Left ventricle myocardium superior (tissue), 1 donor: ENCODE measurements at places on chromosomes 6 and 20.

GRCh38 chr6:118304321-118304720, 243.8 kb upstream of the PLN start:
- DNase-seq = no peak

- peak; percentile 85 for DNase-seq
Observed at GRCh38 chr20:63846128-63846771, 15.0 kb upstream of the ABHD16B start.

DNA sequence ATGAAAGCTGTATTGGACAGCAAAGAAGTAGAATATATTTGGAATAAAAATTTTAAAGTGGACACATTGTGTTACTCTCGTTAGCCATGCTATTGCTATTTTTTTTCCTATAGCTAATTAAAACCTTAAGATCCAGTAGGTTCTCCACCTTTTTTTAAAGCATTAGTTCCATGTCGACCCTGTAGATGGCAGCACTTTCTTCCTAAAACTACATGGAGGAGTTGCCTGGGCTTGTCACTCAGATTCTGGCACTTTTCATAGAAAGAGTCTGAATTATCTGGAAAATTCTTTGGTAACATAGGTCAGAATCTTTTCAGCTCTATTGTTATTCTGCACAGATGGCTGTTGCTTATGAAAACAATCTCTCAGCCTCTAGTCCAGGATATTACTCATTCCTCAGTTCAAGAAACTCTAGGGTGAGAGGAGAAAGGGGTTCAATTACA, 42.0 kb upstream of the ESR1 start:
- DNase-seq = no peak

DNA sequence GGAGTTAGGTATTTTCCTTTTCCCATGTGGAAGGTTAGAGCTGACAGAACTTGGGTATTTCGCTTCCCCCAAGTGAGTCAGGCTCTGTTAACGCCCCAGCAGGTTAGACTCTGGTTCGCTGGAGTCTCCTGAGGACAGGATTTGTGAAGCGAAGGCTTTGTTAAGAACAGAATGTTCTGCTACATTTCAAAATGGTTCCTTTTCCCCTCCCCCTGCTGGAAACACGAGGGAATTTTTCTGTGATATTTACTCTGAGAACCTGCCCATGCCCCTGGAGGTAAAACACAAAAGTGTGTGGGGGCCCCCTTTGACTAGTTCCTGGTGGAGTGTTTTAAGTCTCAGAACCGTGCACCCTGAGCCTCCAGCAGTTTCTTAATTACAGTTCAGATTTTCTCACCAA, 731.4 kb upstream of the CITED2 start:
- DNase-seq = no peak

DNA sequence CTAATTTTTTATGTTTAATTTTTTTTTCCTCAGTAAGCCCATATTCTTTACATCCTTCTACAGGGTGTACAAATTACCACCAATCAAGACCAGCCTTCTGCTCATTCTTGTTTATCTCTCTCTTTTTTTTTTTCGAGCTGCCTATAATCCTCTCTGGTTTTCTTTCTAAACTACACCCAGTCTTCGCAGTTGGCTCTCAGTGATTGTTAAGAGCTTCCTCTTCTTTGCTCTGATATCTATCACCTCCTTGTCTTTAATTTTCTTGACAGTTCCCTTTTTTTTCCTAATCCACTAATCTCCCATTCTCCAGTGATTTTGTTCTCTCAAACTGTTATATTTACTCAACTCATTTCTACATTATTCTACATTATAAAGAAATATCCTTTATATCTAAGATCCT, 38.5 kb upstream of the PTPRK start:
- no peak for DNase-seq

DNA sequence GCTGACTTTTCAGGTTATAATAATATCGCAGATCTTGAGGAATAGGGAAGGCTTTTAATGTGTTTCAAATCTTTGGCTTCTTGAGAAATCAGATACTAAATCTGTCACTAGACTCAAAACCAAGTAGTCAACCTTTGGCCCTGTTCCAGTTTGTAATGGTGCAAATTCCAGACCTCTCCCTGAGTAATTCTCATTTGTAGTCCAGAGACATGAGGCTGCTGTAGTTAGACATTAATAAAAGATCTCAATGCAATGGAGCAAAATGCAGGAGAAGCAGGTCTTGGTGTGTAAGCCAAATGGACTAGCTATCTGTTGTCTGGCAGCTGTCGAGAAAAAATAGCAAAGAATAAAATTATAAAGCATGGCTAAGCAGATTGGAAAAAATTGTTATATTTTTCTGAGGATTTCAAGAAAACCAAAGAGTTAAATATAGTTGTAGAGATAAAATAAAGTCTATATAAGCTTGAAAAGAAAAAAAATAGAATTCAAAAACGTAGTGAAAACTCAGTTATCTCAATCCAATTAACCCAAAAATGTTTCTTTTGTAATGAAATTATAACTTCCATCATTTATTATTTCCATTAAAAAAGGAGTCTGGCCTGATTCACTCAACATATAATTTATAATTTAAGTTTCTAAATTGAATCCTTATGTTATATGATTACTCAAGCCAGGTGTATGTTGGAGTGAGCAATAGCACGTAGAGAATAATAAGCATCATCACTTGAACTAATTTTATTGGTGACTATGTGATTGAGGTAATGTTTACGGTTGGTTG, 161.5 kb upstream of the ADGRB3 start:
- DNase-seq = no peak

GRCh38 chr6:2385471-2385983, 140.1 kb upstream of the GMDS start:
- DNase-seq = no peak

- DNase-seq = no peak
Observed at GRCh38 chr6:169974663-169975062, 223.2 kb downstream of the ERMARD start.

GRCh38 chr6:20341564-20341963, 60.1 kb upstream of the E2F3 start:
- DNase-seq = no peak

DNA sequence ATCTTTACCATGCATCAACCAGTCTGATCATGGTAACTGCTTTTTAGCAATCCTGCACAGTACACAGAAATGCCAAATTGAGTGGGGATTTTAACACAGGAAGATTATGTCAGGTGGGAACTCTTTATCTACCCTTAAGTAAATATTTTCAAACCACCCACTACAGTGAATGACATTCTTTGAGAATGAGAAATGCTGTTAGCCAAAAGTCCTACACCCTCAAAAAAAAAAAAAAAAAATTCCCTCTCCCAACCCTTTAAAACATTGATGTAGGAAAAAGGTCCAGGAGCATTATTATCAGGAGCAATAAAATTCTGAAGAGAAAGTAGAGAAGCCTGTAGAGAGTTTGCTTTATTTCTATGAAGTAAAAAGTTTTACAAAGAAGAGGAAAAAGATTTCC, 307.2 kb upstream of the THEMIS start:
- DNase-seq = no peak

DNA sequence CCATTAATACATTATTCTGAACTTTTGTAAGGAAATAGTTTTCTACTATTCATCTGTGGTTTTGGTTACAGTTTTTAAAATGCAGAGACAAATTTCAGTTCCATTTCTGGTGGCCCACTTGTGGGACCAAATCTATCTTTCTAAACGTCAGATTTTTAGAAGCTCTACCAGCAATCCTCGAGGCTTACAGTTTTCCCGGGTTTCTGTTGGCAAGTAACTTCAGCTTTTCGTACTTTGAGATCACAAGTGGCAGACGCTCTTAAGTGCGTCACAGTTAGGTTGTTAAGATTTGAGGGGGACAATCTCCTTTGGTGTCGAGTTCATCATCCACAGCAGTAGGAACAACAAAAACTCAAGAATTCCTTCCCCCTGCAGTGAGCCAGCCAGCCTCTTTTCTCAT, 60.0 kb downstream of the JARID2 start:
- no peak for DNase-seq

DNA sequence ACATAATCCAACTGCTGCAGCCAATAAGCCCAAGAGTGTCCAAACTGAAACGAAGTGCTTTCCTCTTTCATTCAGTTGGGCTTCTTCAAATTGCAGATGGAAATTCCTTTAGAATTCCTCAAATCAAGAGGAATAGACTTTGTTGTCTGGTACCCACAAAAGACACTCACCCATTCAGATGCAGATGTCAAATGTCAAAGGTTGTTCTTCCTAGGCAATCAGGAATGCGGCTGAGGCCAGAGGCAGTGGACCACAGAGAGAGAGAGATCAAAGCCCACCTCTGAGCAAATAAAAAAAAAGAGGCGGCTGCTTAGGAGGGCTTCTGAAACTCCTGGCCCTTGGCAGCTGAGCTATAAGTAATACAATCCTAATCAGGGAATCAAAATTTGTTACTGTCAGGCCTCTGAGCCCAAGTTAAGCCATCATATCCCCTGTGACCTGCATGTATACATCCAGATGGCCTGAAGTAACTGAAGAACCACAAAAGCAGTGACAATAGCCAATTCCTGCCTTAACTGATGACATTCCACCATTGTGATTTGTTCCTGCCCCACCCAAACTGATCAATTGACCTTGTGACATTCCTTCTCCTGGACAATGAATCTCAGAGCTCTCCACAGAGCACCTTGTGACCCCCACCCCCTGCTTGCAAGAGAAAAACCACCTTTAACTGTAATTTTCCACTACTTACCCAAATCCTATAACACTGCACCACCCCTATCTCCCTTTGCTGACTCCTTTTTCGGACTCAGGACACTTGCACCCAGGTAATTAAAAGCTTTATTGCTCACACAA, 303.0 kb upstream of the GJE1 start:
- DNase-seq = no peak

DNA sequence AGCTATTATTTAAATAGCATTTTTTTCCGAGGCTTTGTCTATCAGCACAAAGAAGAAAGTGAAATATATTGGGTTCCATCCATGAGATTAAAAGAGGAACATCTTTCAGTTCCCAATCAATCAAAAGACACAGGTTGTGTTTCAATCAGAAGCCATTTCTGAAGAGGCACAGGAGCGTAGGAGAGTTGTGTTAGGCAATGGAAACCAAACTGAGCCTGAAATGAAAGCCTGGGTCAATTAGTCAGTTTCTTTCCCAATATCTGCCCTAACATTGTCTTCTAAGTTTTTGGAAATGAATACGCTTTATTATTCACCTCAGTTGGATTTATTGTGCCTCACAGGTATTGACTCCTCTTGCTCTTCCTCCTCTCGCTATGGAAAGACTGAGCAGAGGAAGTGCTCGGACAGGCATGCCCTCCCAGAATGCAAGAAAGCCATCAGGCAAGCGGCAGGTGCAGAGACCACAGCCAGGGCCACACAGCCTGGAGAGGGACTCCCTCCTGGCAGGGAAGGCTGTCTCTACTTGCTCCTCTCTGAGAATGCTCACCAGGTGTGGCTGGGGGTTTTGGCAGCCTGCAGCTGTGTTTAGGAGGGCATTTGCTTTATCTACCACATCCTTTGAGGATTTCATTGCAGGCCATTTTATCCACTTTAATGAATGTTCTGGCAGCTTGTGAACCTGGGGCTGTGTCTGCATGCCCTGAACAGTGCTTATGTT, 100.8 kb upstream of the NEDD9 start:
- DNase-seq = no peak

- no peak for DNase-seq
Observed at GRCh38 chr6:13635948-13636658, 21.0 kb downstream of the NOL7 start.

GRCh38 chr6:101605874-101606273, 212.4 kb downstream of the GRIK2 start:
- DNase-seq = no peak

GRCh38 chr20:20211988-20212518, 155.9 kb upstream of the INSM1 start:
- DNase-seq = no peak

DNA sequence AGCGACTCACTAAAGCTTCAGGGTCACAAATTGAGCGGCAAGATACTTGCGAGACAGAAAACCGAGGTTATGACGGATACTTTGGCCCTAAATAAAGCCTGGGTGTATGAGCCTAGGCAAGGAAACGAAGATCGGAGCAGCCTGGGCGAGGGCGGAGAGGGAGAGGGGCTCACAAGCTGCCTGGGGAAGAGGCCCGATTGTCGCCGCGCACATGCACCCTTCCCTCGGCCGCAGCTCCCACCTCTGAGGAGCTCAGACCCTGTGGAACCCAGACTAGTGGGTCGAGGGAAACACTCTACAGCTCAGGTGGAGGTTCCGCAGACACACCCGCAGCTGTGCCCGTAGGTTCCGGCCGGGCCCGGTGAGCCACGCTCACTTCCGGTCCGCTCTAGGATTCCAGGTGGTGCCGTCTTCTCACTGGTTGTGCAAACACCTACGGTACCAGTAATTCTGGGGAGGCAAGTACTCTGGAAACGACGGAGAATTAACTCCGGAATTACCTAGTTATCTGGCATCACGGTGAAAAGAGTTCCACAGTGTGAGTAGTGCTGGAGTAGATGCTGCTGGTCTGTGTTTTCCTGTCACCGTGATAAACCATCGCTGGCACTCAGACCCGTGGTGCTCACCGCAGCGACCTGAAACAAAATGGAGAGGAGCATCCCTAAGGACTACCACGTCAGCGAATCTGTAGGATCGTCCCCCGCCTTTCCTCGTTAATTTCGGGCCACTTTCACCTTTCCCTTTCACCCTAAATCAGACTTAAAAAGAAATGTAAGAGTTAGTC, 61.5 kb downstream of the GPX5 start:
- peak; percentile 66 for DNase-seq

GRCh38 chr20:9244811-9245210, 175.9 kb downstream of the PLCB4 start:
- DNase-seq = peak; percentile 21

- DNase-seq = no peak
Observed at GRCh38 chr6:110389689-110390382, 25.5 kb downstream of the DDO start.

- no peak for DNase-seq
Observed at GRCh38 chr20:4567170-4567569, 154.5 kb upstream of the PRND start.

DNA sequence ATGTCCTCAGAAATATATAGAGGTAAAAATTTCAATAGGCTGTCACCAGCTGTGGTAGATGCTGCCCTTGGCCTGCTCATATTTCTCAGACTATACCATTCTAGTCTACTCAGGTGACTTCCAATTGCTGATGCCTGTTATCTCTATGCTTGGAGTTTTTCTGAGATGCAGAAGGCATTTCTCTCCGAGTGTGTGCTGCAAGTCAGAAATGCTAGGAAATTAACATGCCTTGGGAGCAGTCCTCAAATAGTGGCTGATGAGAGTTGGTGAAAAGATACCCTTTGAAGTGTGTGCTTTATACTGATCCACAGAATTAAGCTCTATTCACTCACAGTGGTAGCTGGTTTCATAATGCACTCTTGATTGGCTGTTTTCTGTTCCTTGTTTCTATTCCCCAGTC, 43.2 kb upstream of the PKIB start:
- DNase-seq = no peak

DNA sequence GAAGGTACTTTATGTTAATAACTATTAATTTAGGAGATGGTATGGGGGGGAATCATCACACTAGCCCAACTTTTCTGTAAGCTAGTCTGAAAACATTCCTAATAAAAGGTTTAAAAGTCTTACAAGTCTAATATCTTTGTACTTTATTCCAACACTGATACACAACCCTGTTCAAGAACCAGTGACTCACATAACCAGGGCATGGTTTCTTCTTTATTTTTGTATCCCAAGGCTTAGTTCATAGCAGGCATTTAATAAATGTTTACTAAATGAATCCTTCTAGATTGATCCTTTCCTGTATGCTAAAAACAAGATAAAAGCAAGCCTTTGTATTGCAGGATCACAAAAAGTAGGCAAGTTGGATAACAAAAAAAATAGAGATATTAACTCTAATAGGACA, 9.7 kb downstream of the PNISR start:
- DNase-seq = no peak
